ENCODE measurements at places on chromosomes 6 and 20.

- DNase-seq: no peak
Observed at GRCh38 chr20:57118964-57119363, 147.5 kb downstream of the BMP7 start.

- no peak for DNase-seq
Observed at GRCh38 chr6:93721386-93722048, 302.2 kb upstream of the EPHA7 start.

- DNase-seq: no peak
Observed at GRCh38 chr6:53216301-53216700, 67.7 kb upstream of the GCM1 start.

DNA sequence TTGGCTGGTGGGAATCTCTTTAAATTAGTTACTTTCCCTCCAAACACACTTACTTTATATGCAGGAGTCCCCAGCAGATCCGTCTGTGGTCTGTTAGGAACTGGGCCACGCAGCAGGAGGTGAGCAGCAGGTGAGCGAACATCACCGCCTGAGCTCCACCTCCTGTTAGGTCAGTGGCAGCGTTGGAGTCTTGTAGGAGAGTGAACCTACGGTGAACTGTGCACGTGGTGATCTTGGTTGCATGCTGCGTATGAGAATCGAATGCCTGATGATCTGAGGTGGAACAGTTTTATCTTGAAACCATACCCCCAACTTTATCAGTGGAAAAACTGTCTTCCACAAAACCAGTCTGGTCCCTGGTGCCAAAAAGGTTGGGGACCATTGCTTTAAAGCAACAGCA lies 5.0 kb downstream of the SERPINB6 start:
- DNase-seq: no peak

DNA sequence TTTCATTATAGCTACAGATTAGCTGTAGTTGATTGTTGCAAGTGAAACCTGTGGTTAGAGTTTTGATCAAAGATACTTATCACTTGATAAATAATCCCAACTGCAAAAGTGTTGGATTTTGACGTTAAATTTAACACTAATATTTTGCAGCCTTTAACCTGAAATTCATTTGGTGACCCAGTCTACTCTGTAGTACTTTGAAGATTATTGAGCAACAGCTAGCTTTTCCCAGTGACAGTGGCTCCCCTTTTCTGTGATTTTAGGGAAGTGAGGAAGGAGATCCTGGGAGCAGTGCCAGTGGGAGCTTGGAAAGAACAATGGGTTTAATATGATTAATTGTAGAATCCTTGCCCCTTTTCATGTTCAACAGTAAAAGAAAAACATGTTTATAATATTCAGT lies 76.9 kb downstream of the NCOA3 start:
- no peak for DNase-seq

DNA sequence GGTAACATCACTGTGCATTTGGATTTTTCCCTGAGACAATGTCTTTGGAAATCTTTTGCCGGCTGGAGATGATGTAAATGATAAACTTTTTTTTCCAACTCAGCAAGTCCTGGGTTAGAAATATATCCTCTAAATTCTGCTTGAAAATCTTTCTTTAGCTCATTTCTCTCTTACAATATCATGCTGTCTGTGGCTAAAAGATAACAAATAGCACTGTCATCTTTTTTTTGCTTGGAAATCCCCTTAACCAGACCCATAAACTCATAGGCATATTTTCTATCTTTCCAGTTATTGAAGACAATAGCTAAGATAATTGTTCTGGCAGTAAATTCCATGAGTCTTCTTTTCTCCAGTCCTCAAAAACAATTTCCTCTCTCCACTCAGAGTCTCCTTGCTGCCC lies 481.5 kb downstream of the NKAIN2 start:
- no peak for DNase-seq

GRCh38 chr20:20785226-20785625 lies 72.8 kb upstream of the RALGAPA2 start:
- DNase-seq: no peak

All from AG10803 (cell line).